ENCODE measurements at places on chromosomes 4 and X. TPM values are rescaled to one million over a fixed set of nuclear protein-coding genes. Genes with fewer than 3 reads are reported as not detected.

SH3RF1 gene
- total RNA-seq: 34.2 TPM

GPC3 gene
- 50.2 TPM for total RNA-seq

GRCh38 chr4:384311-385010, 46.8 kb downstream of the ZNF141 start:
- DNase-seq: no peak

- no peak for DNase-seq
Observed at GRCh38 chr4:40825014-40825838, 75.5 kb downstream of the NSUN7 start.

- no peak for DNase-seq
Observed at GRCh38 chrX:105876658-105877057, 54.3 kb downstream of the NRK start.

GRCh38 chrX:103782640-103783039, 6.0 kb downstream of the PLP1 start:
- no peak for DNase-seq

GPR34 gene
- 33.6 TPM for total RNA-seq

INTS6L gene
- total RNA-seq: 6.9 TPM

DNA sequence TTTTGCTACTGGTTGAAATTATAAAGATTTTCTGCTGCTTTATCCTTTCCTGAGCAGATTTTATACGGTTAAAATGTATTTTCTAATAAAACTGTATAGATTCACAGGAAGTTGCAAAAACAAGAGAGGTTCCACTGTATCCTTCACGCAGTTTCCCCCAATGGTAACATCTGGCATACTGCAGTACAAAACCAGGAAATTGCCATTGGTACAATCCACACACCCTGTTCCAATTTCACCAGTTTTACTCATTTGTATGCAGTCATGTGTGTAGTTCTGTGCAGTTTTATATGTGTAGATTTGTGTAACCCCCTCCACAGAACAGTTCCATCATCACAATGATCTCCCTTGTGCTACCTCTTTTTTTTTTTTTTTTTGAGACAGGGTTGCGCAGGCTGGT, 20.0 kb downstream of the DDX3X start:
- no peak for DNase-seq

- DNase-seq: no peak
Observed at GRCh38 chr4:127414951-127415606, 217.7 kb upstream of the INTU start.

DNA sequence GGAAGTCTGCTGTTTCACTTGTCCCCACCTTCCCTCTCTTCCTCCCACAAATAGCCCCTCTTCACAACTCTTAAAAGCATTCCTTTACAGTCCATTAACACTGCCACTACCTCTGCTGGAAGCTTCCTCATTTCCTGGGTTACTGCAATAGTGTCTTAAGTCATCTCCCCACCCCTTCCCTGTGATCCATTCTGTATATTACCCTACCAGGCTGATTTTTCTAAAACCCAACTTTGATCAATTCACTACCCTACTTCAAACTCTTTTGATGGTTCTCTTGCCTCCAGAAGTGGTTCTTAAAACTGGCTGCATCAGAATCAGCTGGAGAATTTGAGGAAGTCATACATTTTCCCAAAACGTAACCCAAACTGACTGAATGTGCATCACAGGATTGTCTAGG, 8.8 kb upstream of the XIAP start:
- DNase-seq: no peak

GRCh38 chrX:129262912-129263311, 260.4 kb downstream of the SMARCA1 start:
- DNase-seq: no peak

HCFC1 gene
- 48.4 TPM for total RNA-seq

FABP2 gene
- not detected for total RNA-seq

GPAT3 gene
- total RNA-seq: 5.9 TPM

DNA sequence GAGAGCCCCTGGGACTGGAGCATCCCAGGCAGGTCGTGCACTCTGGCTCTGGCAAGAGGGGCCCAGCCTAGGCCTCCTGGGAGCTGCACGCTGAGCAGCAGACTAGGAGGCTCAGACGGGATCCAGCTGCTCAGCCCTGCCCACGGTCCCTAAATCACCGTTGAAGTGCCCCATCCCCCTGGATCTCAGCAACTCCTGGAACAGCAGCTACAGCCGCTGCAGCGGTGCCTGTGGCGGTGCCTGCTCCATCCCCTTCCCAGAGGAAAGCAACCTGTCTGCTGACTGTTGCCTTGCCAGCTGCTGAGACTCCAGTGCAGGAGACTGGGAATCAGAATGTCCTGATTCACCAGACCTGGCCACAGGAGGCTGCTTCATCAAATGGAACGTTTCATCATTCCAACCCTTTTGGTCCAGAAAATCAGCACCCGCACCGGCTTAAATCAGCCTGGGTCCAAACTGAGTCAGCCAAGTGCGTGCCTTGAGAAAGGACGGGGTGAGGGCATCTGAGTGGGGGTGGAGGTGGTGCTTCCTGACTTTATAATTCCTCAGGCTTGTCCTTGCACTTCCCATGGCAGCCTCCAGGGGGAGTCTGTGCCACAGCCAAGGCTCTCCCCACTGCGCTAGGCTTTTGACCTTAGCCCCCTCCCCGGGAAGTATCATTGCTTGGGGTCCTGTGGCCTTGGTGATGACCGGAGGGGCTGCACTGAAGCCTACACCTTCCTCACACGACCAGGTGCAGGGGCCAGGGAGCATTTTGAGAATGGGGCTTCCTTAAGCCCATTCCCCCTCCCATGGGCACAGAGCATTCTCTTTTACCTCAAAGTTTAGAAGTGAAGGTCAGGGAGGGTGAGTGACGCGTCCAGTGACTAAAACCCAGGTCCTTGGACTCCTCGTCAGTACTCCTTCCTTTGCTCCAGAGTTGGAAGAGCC, 6.5 kb downstream of the ZNF185 start:
- DNase-seq: no peak

GRCh38 chrX:135512508-135513129, 7.8 kb upstream of the INTS6L start:
- no peak for DNase-seq

MGAT4D gene
- total RNA-seq: not detected

Data from lower lobe of right lung (tissue), 2 donors.